Urothelium cell line (cell line): ENCODE measurements at places on chromosomes 12 and 14.
A peak's percentile ranks its signal among the peaks of the same experiment; 100 is the strongest.

GRCh38 chr12:111570084-111570961, 28.8 kb downstream of the ATXN2 start:
- DNase-seq, result peak; percentile 79

DNA sequence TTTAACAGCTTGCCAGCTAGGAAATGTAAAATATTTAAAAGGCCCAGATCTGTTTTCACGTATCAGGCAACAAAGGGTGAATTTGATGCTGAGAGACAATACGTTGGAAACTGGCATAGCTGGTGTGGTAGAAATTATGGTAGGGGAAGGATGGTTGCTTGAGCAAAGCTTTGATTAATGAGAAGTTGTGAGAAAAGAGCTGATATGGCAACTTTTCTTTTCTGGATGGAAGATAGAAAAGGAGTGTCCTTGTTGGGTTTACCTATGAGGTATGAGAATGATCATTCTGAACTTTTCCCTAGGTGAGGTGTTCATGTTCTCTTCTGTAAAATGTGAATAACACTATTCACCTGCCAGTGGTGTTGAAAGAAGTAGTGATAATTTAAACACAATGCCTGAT, 34.2 kb downstream of the ZNF641 start:
- DNase-seq, result no peak

DNA sequence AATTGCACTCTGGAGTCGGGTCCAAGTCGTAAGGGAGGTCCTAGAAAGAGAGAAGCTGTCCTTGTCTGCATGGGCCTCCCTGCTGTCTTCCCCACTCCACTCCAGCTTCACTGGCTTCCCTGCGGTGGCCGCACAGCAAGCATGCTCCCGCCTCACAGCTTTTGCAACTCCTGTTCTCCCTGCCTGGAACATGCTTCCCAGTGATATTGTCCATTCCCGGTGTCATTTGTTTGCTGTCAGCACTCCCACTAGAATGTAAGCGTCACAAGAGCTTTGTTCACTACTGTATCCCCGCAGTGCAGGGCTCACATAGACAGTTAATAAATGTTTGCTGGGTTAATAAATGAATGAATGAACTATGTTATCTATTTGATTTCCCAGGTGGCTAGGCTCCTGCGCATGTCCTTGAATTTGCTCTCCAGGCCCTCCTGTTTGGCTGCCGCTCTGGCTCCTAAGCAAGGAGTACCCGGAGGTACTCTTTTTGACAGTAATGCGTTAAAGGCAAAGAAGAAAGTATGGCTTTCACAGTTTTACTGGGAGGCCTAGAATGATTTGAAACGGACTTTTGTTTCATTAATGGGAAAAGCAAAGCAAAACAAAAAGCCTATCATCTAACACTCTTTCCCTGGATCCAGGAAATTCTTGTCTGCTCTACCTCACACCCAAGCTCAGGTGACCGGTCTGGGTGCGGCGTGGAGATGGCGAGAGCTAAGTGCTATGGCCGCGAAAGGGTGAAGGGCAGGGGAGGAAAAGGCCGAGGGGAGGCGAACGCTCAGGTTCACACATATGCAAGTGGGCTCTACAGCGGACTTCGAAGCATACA, 6.2 kb upstream of the SLC7A7 start:
- no peak for DNase-seq

DNA sequence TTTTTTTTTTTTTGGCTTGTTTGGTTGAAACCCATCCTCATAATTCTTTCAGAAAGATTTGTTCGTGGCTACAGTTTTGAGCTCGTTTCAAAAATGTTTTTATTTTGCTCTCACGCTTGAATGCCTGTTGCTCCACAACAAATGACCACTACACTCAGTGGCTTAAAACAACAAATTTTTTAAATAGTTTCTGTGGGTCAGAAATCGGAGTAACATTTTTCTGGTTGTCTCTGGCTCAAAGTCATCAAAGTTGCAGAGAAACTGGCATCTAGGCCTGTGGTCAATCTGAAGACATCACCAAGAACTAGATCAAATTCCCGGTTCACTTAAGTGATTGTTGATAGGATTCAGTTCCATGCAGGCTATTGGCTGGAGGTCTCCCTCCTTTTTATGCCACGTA, 560.0 kb downstream of the SNAPC1 start:
- DNase-seq, result no peak

DNA sequence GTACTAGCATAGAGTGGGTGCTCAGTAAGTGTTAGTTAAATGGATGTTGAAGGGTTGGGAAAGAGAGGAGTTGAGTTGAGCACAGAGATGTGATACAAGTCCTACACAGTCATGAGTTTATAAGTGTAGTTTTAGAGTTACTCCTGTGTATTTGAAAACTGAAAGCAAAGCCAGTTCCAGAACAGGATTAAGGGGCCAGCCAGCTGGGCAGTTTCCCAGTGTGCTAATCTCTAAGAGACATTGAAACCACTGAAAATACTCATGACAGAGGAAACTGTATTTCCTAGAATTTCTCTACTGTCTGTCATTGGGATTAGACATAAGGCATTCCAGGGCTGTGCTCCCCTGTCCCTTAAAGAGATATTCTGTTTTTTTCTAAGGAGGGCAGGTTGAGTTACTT, 101.0 kb downstream of the DERA start:
- DNase-seq, result no peak

DNA sequence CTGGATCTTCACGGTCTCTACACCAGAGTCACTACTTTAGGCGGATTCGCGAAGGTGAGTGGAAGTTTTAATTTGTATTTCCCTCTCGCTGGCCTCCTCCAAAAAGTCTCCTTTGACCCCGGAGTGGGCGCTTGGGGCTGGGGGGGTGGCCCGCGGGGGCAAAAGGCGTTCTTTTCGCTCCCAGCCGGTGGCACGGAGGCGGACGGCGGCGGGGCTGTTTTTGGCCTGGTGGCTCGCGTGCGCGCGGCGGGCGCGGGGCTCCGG, 510 bp downstream of the ARID2 start:
- no peak for DNase-seq
